ENCODE measurements at places on chromosomes 7 and 10. TPM values are rescaled to one million over a fixed set of nuclear protein-coding genes. Genes with fewer than 3 reads are reported as not detected.

Gene MMD2
- not detected for total RNA-seq

Gene ADCY1
- 0.98 TPM for total RNA-seq

DNA sequence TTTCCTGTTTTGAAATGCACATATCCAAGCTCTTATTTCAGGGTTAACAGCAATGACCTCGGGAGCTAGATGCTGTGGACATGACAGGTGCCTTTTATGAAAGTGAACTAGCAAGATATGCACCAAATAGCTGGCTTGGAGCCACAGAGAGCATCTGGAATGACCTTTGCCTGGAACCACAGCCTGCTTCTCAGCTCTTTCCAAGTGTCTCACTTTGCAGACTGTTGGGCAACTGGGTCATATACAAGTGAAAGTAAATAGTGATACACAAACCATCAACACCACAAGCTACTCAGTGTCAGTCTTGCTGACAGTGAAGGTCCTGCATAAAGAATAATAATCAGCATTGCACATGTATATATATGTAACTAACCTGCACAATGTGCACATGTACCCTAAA is 183.5 kb downstream of the RNF133 start:
- no peaks in the 10 kb centered on the region for H3K27me3 ChIP-seq
- no peak for DNase-seq
- no peak overlapping the region for H3K4me3 ChIP-seq
- peaks cover 22% of the 10 kb centered on the region for H3K4me1 ChIP-seq

GRCh38 chr7:1409555-1409954 is 49.7 kb downstream of the MICALL2 start:
- no peak for DNase-seq
- H3K4me3 ChIP-seq: no peak overlapping the region
- H3K27me3 ChIP-seq: no peaks in the 10 kb centered on the region
- H3K4me1 ChIP-seq: peaks cover 10% of the 10 kb centered on the region
- no peaks in the 10 kb centered on the region for H3K36me3 ChIP-seq

DNA sequence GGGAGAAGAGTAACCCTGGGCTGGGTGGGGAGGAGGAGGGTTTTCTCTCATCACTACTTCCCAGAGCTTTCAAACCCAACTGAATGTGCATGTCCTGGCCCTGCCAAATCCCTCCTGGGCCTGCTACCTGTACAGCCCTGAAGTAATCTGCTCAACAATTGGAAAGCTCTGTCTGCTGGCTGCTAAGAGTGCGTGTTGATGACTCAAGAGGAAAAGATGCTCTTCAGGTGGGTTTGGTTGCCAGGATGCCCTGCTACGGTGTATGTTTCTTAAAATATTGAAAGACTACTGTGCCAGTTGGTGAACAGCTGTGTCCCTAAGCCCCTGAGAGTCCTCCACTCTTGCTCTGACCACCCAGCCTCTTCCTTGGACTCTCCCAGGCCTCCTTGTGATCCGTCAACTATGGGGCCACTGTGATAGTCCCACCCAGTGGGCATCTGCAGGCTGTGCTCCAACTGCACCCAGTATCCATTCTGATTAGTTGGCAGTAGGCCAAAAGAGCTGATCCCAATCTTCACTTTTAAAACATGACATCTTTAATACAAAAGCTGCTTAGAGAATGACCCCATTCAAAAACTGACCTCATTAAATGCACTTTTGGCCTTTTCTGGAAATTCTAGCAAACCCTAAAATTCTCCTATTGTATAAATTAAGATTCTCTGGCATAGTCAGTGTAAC is 85.6 kb downstream of the AOAH start:
- H3K27ac ChIP-seq: no peak overlapping the region
- DNase-seq: no peak
- no peaks in the 10 kb centered on the region for H3K4me1 ChIP-seq

DNA sequence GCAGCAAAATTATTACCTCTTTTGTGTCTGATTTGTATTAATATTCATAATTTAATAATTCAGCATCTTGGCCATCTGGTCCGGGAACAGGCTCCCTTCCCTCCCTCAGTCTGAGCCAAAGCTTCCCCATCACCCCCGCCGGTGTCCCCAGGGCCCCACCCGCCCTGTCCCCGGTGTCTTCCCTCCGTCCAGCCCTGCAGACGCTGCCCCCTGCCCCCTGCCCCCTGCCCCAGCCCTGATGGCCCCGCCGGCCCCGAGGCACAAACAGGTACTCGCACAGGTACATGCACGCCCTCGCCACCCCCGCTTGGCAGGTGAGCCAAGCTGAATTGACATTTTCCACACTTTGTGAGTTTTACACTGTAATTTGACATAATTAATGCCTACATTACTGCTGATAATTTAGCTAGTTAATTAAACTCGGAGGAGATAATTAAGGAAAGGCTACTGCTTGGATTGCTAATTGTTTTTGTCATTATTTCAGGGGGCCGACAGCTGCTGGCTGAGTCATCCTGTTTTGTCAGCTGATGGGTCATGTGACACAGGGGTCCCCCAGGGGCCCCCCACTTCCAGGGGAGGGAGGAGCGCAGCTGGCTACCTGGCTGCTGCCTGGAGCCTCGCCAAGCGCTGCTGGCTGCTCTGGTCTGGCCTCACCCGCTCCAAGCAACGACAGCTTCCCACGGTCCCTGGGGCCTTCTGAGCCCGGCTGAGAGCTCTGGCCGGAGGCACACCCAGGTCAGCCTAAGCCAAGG is 36.6 kb downstream of the MICALL2 start:
- no peak overlapping the region for H3K4me3 ChIP-seq
- H3K36me3 ChIP-seq: no peaks in the 10 kb centered on the region
- H3K27me3 ChIP-seq: no peaks in the 10 kb centered on the region
- peaks cover 18% of the 10 kb centered on the region for H3K4me1 ChIP-seq
- peak; percentile 55 for DNase-seq

All from A673 (cell line).